ENCODE measurements at places on chromosomes 2 and 18. TPM values are rescaled to one million over a fixed set of nuclear protein-coding genes. Genes with fewer than 3 reads are reported as not detected.

- DNase-seq = no peak
These were observed 53.8 kb downstream of the GULP1 start for GRCh38 chr2:188345426-188345825.

GRCh38 chr2:62724106-62724505 is 18.6 kb downstream of the EHBP1 start:
- no peak for DNase-seq

Gene APCDD1
- total RNA-seq = 43.1 TPM

GRCh38 chr2:158184001-158184400 is 82.3 kb downstream of the UPP2 start:
- no peak for DNase-seq

Gene CD8B
- 1.1 TPM for total RNA-seq

Gene EVA1A
- total RNA-seq = 4.8 TPM

Gene MROH2A
- not detected for total RNA-seq

Gene NT5C1B
- not detected for total RNA-seq

DNA sequence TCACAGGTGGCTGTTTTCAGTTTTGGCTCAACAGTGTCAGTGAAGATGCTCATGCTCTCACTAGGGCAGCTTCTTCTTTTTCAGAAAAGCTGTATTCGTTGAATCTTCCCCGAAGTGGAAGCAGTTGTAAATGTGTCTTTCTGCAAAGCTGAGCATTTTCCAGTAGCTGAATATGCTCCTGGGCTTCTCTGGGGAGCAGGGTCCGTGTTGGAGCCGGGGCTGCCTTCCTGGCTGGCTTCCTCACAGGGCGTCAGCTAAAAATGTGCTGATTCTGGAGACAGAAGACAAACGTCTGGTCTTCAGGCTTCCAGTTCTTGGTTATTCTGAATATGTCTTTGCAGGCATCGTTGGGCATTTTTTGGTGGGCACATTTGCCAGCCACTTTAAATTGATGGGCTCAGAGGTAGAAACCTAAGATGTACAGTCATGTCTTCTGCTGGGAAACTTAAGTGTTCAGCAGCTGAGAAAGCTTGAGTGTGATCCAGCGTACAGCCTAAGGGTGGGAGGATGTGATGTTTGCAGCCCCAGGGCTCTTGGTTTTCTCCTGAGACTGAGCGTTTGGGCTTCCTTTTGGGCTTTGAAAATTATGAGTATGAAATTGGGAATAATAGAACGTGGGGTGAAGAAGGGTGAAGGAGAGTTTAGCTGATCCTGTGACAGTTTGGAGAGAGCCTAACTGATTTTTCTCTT is 19.0 kb downstream of the SETBP1 start:
- no peak for DNase-seq

Gene RNF152
- 13.3 TPM for total RNA-seq

Gene SIX2
- total RNA-seq = 3.6 TPM

DNA sequence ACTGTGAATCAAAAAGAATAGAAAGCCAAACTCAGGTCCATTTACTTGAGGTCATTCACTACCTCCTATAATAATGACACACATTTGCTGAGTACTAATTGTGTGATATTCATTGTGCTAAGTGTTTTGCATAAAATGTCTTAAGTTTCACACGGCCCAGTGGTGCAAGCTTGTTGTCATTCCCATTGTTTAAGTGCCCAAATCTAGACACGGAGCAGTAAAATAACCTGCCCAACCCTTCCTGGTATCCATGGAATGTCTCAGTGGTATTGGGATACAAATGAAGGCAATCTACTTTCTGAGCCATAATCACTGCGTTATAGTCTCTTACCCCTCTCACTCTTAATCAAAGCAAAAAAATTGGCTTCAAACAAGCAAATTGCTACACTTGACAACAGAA is 233.3 kb downstream of the NCKAP5 start:
- DNase-seq = no peak

GRCh38 chr2:237290261-237290660 is 123.7 kb downstream of the COL6A3 start:
- DNase-seq = peak; percentile 84

Gene REEP1
- total RNA-seq = 0.98 TPM

GRCh38 chr2:120142528-120143219 is 80.5 kb downstream of the TMEM185B start:
- no peak for DNase-seq

Gene BUB1
- total RNA-seq = 0.27 TPM

DNA sequence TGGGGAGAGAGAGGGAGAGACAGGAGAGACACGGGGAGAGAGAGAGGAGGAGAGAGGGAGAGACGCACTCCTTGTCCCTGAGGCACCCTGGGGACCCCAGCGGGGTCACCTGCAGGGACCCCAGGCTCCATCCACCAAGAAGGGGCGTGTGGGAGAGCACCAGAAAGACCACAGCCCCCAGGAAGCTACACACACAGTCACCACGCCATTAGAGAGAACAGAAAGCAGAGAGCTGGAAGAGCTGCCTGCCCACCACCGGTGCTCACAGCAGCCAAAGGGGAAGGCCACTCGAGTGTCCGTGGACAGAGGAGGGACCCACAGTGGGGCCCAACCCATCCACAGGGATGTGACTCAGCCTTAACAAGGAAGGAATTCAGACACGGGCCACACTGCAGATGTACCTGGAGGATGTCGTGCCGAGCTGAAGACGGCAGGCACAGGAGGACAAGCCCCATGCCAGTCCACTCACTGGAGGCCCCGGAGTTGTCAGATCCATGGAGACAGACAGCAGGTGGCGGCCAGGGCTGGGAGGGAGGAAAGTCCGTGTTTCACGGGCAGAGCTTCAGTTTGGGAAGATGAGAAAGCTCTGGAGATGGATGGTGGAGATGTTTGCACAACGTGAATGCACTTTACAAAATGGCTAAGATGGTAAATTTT is 11.5 kb upstream of the NFATC1 start:
- peak; percentile 53 for DNase-seq

- no peak for DNase-seq
These were observed 11.9 kb downstream of the SMAD7 start for GRCh38 chr18:48938827-48939204.

DNA sequence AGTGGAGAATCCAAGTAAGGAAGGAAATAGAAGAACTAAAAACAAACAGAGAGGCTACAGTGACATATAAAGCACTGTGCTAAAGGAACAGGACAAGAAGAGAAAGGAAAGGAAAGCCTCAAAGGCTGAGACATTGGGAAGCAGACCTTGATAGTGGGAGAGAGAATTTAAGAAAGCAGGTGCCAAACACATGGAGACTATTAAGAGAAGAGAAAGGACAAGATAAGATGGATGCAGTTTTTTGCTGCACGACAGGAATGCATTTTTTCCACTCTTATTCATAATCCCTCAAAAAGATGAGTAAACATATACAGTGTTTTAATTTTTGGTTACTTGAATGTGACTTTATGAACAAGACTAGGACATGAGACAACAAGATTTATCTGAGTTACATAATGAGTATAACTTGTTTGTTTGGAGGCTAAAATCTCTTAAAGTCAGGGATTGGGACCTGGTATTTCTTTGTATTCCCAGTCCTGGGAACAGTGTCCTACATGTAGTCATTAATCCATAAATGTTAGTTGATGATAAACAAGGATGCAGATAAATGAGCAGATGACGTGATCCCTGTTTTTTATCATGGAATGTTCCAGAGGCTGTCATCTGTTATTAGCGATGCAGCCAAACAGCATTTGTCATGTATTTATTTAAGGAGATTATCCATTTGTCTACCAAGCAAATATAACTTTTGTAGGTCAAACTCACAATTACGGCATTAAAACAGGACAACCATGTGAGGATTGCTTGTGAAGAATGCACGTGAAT is 141.7 kb downstream of the DNER start:
- no peak for DNase-seq

DNA sequence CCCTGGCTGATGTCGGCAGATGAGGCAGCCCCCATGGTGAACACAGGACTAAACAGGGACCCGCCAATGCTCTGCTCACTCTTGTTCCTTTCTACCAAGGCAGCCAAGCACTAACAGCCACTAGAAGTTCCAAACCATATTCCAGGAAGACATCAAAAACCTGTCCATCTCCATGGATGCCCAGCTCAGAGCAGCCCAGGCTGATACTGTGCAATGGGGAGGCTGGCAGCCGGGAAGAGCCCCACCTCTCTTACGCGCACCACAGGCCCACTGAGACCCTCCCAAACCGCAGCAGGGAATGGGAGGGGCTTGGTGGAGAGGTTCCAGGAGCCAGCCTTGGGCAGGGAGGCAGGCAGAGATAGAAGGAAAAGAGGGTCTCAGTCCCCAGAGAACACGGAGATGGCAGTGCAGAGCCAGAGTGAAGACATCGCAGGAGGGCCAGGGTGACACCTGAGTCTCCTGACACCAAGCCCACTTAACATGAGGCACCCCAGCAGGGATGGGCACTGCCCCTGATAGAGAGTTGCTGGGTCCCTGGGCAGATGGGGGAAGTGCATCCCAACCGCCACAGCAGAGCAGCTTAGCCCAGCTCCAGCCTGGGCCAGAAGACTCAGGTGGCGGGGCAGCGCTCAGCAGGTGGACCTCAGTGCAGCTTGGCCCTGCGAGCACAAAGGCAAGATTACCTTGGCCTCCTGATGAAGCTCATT is 3.4 kb downstream of the HS6ST1 start:
- DNase-seq = peak; percentile 50

Gene VWA3B
- total RNA-seq = 0.80 TPM

Gene GPAT2
- 11.1 TPM for total RNA-seq

- no peak for DNase-seq
These were observed 66.5 kb downstream of the FTCDNL1 start for GRCh38 chr2:199784512-199784911.

DNA sequence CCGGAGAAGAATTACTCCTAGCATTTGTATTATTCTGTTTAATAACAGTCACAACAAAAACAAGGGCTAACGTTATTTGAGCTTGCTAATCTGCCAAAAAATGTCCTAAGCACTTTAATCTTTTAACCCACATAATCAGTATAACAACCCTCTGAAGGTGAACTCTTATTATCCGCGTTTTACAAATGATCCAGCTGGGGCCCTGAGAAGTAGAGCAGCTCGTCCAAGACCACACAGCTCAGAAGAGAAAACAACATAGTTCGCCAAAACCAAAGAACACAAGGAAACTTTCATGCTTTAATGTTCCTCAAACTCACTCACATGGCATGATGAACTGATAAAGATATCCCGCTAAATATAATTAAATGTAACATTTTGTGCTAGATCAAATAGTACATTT is 159.7 kb upstream of the ZNF236 start:
- DNase-seq = no peak

- no peak for DNase-seq
These were observed 48.3 kb upstream of the PDIA6 start for GRCh38 chr2:10860814-10861325.

Gene OSR1
- total RNA-seq = 11.6 TPM

GRCh38 chr2:189439342-189439741 is 1.9 kb upstream of the WDR75 start:
- no peak for DNase-seq

Gene UBXN4
- total RNA-seq = 122 TPM

Gene PROC
- not detected for total RNA-seq

Gene C1QL2
- not detected for total RNA-seq

- no peak for DNase-seq
These were observed 277.7 kb upstream of the PXDN start for GRCh38 chr2:2021995-2022394.

GRCh38 chr18:30970196-30970816 is 72.2 kb downstream of the DSC3 start:
- no peak for DNase-seq

- DNase-seq = no peak
These were observed 32.0 kb upstream of the CNGA3 start for GRCh38 chr2:98314251-98314650.

GRCh38 chr2:130252880-130253645 is 54.8 kb upstream of the TUBA3E start:
- no peak for DNase-seq

DNA sequence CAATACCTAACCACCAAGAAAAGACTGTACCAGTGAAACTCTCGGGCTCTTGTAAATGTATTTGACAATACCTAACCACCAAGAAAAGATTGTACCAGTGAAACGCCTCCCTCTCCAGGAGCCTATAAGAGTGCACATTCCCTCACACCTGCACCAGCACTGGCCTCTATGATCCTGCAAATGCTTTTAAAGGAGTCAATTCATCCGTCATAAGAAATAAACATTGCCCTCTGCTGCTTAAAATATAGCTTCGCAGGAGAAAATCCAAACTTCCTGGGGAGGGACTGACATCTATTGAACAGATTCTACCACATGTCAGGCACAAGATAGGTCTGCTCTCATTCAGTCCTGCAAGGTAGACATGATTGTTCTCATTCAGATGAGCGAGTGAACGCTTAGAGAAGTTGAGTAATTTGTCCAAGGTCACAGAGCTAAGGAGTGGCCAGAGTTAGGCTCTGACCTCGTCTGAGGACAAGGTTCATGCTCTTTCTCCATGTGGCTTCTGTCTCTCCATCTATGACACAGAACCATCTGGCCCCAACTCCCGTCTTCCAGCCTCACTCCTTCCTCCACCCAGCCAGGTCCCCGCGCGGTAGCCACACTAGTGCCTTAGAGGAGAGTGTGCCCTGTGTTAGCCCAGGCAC is 38.7 kb downstream of the MCFD2 start:
- peak; percentile 58 for DNase-seq

GRCh38 chr18:9613550-9614400 is 584 bp downstream of the PPP4R1 start:
- peak; percentile 74 for DNase-seq

Gene CNDP1
- 0.31 TPM for total RNA-seq

DNA sequence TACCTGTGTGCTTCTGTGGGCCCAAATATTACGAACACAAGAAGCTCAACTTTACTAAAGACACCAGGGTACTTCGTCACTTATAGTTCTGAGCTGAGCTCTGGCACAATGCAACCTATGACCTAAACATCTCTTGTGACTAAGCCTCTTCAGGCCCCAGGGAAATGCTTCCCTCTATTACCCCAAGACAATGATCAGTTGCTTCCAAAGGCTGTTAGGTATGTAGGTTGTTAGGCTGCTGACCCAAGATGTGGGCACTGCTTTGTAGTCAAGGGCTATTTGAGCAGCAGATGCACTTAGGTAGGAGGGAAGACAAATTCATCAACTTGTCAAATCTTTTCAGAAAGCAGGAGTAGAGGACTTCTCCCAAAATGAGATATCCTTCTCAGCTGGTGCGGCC is 640.1 kb downstream of the EPHA4 start:
- DNase-seq = no peak

GRCh38 chr2:132667706-132668105 is 2.3 kb downstream of the LYPD1 start:
- no peak for DNase-seq
